ENCODE measurements at places on chromosomes 7 and 10. TPM values are rescaled to one million over a fixed set of nuclear protein-coding genes. Genes with fewer than 3 reads are reported as not detected.

- no peak for DNase-seq
These were observed 5.5 kb upstream of the DUSP5 start for GRCh38 chr10:110492069-110492822.

GRCh38 chr7:48299580-48300169, 128.4 kb downstream of the ABCA13 start:
- DNase-seq = peak; percentile 88

- no peak for DNase-seq
These were observed 154.6 kb upstream of the NPVF start for GRCh38 chr7:25382869-25383268.

GRCh38 chr7:44477063-44477830, 13.2 kb downstream of the NUDCD3 start:
- peak; percentile 83 for DNase-seq

DNA sequence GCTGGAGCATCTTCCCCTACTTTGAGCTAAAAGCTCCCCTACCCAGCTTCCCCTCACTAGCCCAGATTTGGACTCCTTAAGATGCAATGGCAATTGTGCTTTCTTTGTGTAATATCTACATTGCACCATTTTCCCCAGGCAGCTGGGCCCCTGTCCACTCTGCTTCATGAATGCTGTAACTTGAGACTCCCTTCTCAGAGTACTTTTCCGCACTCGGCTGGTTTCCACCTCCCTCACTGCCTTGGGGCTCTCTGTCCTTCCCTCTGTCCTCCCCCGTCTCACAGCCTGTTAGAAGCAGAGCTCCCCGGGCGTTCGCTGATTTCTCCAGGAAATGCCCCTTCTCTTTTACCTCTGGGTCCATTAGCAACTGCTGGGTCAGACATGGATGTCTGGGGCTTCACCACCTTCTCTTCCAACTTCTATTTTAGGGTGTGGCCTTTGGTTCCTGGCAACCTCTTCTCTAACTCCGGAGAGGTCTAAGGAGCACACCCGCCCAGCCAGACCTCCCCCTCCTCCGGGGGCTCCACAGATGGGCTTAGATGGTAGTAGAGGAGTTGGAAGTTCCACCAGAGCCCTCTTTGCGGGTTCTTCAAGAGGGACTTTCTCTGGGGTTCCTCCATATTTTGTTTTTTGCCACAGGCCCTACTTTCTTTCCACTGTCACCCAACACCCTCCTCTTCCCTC, 2.9 kb upstream of the TMEM72 start:
- DNase-seq = peak; percentile 17

DNA sequence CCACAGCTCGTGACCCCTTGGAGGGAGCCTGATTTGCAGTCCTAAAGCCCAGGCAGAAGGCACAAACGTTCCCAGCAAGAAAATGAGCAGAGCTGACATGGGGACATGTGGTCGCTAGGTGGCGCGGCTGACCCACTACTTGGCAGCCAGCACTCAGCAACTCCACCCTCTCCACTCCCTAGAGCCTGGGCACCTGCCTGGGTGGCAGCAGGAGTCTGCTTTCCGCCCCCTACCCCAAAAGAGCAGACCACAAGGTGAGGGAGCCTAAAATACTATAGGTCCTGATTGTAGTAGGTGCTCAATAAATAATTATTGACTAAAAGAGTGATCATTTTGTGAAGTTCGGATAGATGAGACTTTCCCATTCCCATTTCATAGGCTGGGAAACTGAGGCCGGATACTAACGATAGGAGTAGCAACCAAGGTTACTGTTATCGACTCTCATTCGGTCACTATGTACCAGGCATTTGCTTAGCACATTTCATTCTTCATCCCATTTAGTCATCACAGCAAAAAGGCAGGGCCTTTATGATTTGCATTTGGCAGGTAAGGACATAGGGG, 57.4 kb downstream of the NEUROG3 start:
- peak; percentile 92 for DNase-seq

DNA sequence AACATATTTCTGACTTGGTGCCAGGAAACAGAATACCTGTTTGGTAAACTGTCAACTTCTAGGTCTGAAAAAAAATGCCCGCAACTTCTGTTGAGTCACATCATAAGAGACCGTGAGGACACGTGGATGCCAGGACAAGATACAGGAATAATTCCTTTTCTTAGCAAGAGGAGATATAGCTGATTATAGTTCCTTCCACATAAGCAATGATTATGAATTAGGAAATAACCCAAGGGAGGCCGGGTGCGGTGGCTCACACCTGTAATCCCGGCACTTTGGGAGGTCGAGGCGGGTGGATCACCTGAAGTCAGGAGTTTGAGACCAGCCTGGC, 75.2 kb downstream of the CDC123 start:
- no peak for DNase-seq

DNA sequence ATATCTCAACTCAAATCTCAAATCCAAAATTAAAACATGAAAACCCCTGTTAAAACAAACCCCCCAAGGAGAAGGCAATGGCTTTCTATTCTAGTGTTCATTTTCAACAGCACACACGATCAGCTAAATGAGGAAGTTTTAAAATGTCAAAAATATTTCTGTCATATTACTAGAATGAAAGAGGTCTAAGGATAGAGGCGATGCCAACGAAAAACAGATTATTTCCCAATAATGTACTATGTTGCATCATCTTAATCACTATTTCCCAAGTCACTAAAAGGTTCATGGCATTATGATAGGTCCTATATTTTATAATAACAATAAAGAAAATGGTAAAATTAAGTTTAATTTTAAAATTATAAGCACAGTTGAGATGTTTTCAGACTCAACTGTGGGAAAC, 10.1 kb downstream of the CNOT4 start:
- no peak for DNase-seq

- no peak for DNase-seq
These were observed 304.1 kb downstream of the GRM8 start for GRCh38 chr7:126948664-126949063.

GRCh38 chr10:79286318-79286951, 60.8 kb upstream of the PPIF start:
- no peak for DNase-seq

- DNase-seq = no peak
These were observed 166.4 kb downstream of the DNAJB6 start for GRCh38 chr7:157503229-157503628.

DNA sequence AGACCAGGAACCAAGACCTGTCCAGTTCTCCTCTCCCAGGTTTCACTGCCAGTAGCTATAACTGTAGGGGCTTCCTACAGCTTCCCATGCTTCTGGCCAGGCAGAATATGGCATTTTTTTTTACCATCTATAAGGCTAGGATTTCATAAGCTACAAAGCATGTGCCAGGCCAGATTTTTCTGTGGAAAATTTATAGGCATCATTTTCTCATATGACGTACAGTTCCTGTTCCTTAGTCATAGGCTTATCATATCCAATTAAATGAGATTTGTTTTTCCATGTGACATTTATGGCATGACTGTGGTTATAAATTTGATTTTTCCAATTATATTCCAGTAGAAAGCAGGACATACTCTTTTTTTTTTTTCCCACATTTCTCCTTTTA, 208.6 kb upstream of the NPY start:
- DNase-seq = peak; percentile 50

DNA sequence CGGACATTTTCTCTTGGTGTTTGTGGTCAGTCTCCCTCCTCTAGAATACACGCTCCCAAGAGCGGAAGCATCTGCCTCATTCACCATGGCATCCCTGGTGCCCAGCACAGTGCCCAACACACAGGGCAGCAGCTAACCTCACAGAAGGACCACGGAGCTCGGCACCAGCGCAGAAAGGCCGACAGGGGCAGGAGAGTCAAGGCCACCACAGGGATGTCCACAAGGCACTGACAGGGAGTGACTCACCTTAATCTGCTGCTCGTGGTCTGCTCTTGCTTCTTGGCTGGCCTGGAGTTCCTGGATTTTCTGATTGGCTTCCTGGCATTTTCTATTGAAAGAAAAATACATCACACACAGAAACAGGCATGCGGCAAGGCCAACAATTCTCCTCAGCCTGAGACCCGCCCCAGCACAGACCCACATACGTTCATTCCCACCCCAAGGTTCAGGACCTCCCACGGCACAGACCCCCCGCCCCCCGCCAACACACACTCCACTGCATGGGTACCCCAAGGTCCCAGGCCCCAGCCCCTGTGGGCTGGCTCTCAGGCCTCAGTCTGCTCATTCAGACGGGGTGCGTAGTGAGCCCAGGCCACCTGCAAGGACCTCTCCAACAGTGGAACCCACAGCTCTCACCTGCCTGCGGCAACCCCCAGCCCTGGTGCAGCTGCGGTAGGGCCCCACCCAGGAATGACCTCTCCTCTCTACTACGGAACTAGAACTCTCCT, 14.9 kb downstream of the MAD1L1 start:
- DNase-seq = no peak

DNA sequence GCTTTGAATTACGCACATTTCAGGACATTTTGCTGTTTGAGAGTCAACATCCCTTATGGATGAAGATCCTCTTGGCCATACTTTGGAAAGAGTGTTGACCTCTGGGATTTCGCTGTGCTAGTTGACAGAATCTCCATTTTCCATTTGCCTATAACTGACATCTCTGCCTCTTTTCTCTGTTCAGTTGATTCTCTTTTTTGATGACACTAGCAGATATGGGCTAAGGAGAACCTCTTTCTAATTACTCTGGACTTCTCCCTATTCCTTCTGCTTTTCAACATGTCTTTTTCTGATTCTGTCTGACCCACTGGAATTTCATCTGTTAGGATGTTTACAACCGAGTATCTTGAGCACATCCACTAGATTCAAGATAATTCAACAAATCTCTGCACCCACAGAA, 311.5 kb downstream of the CAMK1D start:
- DNase-seq = no peak

DNA sequence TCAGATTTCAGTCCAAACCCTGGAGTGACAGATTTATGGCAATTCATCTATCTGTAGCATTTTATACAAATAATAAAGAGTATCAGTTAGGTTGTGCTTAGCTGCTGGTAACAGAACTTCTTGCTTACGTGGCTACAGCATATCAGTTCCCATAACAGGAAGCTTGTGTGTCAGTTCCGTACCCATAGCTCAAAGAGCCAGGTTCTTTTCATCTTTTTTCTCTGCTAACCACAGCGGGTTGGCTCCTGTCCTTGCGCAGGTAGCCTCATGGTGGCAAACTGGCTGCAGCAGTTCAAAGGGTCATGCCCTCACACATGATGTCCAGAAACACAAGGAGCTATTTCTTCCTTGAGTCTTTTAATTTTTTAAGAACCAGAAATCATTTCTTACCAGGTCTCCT, 1041.8 kb downstream of the GATA3 start:
- no peak for DNase-seq

GRCh38 chr7:140639366-140640053, 1.1 kb downstream of the DENND2A start:
- peak; percentile 29 for DNase-seq

DNA sequence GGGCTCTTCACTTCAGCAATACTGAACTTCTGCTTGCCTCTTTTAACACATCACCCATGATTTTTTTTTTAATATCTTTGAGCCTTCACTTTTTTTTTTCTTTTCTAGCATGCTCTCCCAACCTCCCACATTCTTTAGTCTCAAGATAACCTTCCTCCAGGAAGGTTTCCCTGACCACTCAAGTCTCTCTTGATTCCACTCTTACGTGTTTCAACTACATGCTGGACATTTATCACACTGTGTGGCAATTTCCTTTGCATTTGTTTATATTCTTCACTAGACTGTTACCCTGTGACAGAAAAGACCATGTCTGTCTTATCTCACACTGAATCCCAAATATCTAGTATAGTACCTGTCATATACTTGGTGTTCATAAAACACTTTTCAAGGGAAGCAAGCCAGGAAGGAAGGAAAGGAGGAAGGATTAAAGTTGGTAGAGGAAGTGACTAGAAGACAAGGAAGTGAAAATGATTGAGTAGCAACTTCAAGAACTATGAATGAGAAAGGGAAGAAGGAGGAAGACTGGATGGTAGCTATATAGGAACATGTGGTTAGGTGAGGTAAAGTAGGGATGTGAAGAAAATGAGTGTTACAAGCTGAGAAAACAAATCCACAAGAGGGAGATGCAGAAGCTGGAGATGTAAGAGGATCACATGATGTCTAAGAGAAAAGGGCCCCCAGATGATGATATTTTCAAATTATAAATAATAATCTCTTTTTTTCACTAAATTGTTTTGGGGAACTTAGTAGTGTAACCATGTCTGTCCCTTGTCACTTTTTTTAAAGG, 40.4 kb downstream of the IFIT5 start:
- no peak for DNase-seq

DNA sequence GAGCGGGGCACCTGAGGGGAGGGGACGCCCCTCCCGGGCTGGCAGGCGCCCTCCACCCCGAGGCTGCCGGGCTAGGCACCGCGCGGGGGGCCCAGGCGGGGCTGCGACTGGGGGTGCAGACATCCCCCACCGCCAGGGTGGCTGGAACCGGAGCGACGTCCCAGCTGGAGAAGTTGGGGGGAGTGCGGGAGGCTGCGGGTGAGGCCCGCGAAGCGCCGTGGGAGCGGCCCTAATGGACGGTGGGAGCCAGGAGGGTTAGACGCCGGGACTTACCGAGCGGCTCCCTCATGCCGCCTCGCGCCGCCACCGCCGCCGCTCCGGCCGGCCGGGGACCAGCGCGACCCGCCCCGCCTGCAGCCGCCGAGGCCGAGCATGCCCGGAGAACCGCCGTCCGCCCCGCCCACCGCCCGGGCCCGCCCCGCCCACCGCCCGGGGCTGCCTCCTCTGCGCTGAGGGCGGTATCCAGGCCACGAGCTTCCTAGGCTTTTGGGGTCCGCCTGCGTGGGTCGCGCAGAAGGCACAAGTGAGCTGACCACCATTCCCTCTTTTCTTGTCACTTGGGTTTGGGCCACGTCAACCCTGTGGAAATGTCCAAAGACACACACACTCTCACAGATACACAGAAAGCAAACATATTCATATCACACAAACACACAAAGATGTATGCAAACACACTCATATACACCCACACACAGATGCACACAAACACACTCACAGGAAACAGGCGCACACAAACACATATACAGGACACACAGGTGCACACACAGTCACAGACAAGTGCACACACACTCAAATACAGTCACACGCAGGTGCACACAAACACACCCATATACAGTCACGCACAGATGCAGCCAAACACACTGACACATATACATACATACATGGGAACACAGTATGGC, at the start of gene JCAD:
JCAD (minus strand) TSS at position 378 of the 899 bp plus-strand sequence. CDS start 11,774 bp downstream, outside the sequence.
- peak; percentile 46 for DNase-seq

- no peak for DNase-seq
These were observed 90.3 kb downstream of the TMEM168 start for GRCh38 chr7:112699725-112700513.

- no peak for DNase-seq
These were observed 42.8 kb upstream of the WNT8B start for GRCh38 chr10:100419911-100420449.

- DNase-seq = no peak
These were observed 12.9 kb upstream of the HOXA13 start for GRCh38 chr7:27212497-27213432.

- no peak for DNase-seq
These were observed 320.4 kb downstream of the KCNMA1 start for GRCh38 chr10:77317221-77317620.

IL15RA gene
- total RNA-seq = 5.9 TPM

DRGX gene
- 0.33 TPM for total RNA-seq

ZCCHC24 gene
- total RNA-seq = 40.7 TPM

NKX2-3 gene
- 0.07 TPM for total RNA-seq

HMX2 gene
- total RNA-seq = not detected
